Stimulated activated CD4-positive, alpha-beta T cell treated with anti-CD3 and anti-CD28 coated beads, TNF-alpha, amount 100 ng/mL, for 24 hours (primary cell): ENCODE measurements at places on chromosomes 13 and 19.

DNA sequence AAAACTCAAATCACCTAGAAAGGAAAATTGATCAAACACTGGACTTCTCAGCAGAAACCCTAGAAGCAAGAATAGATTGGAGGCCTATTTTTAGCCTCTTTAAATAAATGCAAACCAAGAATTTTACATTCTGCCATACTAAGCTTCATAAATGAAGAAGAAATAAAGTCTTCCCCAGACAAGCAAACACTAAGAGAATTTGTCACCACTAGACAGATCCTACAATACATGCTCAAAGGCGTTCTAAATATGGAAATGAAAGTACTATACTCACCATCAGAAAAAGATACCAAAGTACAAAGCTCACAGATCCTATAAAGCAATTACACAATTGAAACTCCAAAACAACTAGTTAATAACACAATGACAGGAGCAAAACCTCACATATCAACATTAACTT lies 578.1 kb downstream of the UQCRFS1 start:
- DNase-seq: no peak

- no peak for DNase-seq
These were observed 113.7 kb downstream of the RFC3 start for GRCh38 chr13:33931397-33932311.

GRCh38 chr13:91157273-91158016 lies 190.0 kb upstream of the MIR17HG start:
- no peak for DNase-seq

- no peak for DNase-seq
These were observed 2.5 kb downstream of the TMEM190 start for GRCh38 chr19:55379174-55379573.

GRCh38 chr13:106246242-106246641 lies 289.2 kb downstream of the EFNB2 start:
- DNase-seq: no peak

GRCh38 chr13:37769545-37769944 lies 100.0 kb downstream of the TRPC4 start:
- no peak for DNase-seq

DNA sequence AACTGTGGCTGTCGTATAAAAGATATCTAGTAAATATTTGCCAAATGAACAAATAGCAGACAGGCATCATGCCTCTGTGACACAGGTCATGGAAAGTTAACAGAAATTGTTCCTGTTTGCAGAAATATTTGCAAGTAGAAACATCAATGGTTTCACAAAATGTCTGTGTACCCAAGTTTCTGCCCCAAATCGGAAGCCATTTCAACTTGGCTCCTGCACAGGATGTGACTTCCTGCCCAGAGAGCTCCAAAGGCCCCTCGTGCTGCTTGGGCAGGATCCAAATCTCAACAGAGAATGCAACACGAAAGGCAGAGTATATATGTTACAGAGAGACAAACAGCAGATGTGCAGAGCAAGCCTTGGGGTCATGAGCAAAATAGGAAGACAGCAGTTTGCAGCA lies 95.5 kb upstream of the SERP2 start:
- no peak for DNase-seq

- no peak for DNase-seq
These were observed 1065.1 kb downstream of the SLITRK1 start for GRCh38 chr13:82817133-82817532.

GRCh38 chr13:104782741-104783140 lies 1716.5 kb upstream of the SLC10A2 start:
- DNase-seq: no peak

DNA sequence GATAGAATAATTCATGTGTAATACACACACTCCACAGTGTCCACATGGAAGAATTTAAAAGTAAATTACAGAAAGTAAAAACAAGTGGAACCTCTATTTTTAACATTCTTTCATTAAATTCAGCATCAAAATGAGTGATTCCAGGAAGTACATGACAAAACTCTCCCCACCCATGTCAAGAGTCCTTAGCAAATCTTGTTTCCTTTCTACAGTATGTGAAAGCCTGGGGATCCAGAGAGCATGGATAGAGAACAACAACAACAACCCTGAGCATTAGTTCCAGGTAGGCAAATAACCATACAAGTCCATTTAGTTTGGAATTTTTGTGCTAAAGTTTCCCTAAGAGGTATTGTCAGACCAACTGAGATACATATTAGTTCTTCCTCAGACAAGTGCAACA lies 267.9 kb downstream of the ENOX1 start:
- no peak for DNase-seq

GRCh38 chr13:32025730-32026129 lies 5.8 kb upstream of the FRY start:
- no peak for DNase-seq

GRCh38 chr13:35512271-35512920 lies 35.9 kb upstream of the MAB21L1 start:
- no peak for DNase-seq

DNA sequence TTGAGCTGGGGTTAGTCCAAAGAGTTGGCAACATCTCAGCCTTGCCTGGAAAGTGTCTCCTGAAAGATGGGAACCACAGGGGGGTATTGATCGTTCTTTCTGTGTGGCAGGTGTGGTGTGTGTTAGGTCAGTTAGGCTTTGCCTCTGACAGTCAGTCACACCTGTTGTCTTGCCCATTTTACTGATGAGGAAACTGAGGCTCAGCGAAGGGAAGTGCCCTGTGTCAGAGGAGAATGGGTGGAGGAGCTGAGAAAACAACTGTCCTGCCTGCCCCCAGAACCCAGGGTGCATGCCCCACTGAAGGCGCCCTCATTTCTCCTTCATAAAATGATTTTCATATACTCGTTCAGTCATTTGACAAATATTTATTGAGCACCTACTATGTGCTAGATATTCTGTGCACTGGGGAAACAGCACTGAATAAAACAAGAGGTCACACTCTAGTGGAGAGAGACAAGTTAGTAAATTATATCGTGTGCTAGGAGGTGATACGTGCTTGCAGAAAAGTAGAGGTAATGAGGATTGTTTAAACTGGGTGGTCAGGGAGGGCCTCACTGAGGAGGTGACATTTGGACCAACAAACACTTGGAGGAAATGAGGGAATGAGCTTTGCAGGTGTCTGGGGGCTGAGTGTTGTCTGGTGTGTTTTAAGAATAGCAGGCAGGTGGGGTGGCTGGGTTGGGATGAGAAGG lies 1.6 kb downstream of the FXYD5 start:
- DNase-seq: no peak

- DNase-seq: no peak
These were observed 411.8 kb downstream of the ZNF536 start for GRCh38 chr19:30783936-30784335.

GRCh38 chr13:23534090-23534489 lies 36.1 kb upstream of the TNFRSF19 start:
- no peak for DNase-seq

DNA sequence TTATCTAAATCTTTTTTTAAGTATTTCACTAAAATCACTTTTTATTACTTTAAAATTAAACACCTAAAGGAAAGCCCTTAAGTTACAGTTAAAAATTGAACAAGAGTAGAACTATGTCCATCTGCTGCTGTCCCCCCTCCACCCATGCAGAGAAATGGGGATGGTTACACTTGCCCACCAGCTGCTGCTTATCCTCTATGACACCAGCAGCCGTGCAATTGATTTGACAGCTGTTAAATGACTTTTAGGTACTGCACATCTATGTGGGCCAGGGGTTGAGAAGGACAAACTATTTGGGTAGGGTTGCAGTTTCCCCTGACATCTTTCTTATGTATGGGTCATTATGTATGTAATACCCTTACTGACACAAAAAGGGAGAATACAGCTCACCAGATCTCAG lies 77.2 kb downstream of the TBC1D4 start:
- DNase-seq: no peak

DNA sequence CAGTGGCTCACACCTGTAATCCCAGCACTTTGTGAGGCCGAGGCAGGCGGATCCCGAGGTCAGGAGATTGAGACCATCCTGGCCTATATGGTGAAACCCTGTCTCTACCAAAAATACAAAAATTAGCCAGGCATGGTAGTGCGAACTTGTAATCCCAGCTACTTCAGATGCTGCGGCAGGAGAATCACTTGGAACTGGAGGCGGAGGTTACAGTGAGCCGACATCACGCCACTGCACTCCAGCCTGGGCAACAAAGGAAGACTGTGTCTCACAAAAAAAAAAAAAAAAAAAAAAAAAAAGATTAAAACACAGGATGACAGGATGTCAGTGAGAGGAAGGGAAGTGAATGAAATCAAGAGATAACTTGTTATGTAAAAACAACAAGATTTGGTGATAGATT lies 1158.5 kb downstream of the PCDH9 start:
- no peak for DNase-seq

DNA sequence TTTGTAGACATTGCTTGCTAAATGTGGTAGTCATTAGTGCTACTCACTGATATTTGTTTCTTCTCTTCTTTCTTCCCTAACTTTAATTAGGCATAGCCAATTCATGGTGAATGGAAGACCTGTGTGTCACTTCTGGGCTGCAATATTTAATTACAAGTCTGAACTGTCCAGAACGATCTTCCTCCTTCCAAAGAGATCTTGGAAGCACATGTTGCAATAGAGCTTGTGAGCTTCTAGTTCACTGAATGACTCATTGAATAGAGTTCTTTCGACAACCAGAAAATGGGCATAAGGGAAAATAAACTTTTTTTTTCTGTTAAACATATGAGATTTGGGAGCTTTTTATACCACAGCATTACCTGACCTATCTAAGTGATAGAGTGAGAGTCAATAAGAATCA lies 1264.6 kb downstream of the PCDH9 start:
- DNase-seq: no peak

- no peak for DNase-seq
These were observed 1119.5 kb upstream of the ATXN8OS start for GRCh38 chr13:68988176-68988575.

DNA sequence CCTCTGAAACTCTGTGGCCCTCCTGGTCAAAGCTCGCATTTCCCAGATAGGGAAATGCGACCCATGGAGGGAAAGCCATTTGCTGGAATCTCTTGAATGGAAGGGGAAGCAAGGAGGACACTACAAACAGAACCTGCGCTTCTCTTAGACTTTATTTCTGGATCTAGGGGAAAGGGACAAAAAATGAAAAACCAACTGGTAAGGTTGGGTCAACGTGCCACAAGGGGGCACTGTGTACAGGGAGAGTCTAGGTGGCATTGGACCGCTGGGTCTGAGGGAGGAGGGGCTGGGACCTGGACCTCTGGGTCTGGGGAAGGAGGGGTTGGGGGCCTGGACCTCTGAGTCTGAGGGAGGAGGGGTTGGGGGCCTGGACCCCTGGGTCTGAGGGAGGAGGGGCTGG lies 5.0 kb downstream of the KLK4 start:
- DNase-seq: no peak

GRCh38 chr13:113483504-113484293 lies 6.8 kb downstream of the DCUN1D2 start:
- DNase-seq: no peak

- no peak for DNase-seq
These were observed 7.8 kb upstream of the CEBPG start for GRCh38 chr19:33365691-33366090.

GRCh38 chr19:38233740-38234251 lies 9.8 kb upstream of the DPF1 start:
- peak; percentile 82 for DNase-seq

DNA sequence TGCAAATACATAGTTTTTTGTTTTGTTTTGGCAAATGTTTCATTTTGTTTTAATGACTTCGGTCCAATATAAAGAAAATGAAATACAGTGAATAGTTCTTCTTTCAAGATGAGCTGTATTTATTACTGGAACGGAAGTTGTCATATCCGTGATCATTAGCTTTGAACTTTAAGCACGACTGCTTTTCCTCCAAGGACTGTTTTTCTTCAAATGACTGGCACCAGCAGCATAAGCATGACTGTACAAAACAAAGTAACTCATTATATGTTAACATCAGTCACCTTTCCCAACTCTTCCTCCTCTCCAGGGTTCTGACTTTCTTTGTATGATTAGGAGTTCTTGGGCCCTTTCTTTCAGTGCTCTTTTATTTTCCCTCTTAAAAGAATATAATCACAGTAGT lies 20.5 kb downstream of the EDNRB start:
- no peak for DNase-seq

GRCh38 chr13:104534847-104535246 lies 1468.6 kb upstream of the SLC10A2 start:
- DNase-seq: no peak

DNA sequence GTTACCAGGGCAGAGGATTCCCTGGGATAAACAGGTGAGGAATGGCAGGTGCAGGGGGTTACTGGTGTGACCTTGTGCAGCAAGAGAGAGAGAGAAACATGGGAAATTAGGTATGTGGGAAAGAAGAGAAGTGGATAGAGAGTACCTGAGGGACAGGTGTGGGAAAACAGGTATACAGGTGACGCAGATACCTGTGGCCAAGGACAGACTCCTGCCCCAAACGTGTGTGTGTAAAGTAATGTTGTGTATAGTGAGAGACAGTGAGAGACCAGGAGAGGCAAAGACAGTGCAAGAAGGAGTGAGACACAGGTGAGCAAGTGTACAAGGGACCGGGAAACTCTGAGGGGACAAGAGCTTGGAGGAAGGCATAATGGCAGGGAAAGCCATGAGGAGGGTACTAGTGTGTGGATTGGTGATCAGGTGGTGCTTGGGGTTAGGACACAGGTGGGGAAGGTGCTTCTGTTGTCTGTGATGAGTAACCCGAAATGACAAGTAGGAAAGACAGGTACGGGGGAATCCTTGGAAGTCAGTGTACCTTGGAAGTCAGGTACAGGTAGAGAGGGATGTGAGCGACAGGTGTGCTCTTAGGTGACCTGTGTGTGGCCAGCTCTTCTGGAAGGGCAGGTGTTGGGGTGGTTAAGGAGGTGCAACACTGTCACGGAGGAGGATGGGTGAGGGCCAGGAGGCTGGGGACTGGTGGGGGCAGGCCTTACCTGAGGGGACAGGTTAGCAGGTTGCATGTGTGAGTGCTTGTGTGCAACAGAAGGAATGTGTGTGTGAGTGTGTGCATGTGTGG lies 2.8 kb downstream of the ERFL start:
- no peak for DNase-seq

DNA sequence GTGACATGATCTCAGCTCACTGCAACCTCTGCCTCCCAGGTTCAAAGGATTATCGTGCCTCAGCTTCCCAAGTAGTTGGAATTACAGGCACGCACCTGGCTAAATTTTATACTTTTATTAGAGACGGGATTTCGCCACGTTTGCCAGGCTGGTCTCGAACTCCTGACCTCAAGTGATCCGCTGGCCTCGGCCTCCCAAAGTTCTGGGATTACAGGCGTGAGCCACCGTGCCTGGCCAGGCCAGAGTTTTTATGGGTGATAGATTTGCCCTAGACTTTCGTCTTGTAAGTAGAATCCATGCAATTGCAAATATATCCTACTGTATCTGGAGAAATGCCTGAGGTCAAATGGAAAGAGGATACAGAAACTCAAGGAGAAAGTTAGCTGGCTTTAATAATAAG lies 819.9 kb upstream of the SLITRK1 start:
- DNase-seq: no peak

GRCh38 chr13:53167561-53167960 lies 138.9 kb downstream of the OLFM4 start:
- no peak for DNase-seq

- no peak for DNase-seq
These were observed 284.3 kb downstream of the FOXO1 start for GRCh38 chr13:40381935-40382764.
